Transverse colon (tissue), 4 donors: ENCODE measurements at places on chromosomes 6 and 20. TPM values are rescaled to one million over a fixed set of nuclear protein-coding genes. Genes with fewer than 3 reads are reported as not detected.

GRCh38 chr6:144675231-144675861 is 390.2 kb downstream of the UTRN start:
- peak; percentile 69 for DNase-seq

Gene NOX3
- not detected for total RNA-seq

DNA sequence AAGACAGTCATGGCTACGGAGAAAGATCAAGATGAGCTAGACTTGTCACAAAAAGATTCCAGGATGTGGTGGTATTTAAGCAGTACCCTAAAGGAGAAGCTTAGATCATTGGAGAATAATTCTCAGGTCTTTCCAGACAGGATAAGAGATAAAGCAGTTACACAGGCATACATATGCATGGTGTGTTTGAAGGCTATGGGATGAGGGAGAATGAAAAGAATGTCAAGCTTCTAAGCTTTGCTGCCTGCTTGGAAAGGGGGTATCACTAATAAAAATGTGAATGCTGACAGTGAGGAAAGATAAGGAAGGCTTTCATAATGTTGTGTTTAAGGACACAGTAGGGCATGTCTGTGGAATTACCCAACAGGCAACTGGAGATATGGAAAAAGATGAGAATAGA is 28.1 kb downstream of the RWDD2A start:
- no peak for DNase-seq

DNA sequence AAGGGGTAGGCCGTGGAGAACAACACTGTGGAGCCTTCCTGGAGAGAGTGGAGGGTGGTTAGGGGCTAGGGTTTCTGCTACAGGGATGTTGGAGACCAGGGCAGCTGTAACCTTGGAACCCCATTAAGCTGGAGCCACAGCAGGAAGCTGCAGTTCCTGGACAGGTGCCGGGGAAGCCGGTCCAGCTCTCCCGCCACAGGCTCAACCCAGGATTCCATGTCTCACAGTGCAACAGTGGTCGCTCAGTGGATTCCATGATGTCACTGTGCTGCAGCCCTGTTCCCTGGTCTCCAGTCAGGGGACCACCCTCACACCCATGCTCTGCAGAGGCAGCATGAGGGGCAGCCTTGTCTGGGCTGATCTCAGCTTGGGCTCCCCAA is 264.6 kb upstream of the CDYL start:
- DNase-seq = no peak

DNA sequence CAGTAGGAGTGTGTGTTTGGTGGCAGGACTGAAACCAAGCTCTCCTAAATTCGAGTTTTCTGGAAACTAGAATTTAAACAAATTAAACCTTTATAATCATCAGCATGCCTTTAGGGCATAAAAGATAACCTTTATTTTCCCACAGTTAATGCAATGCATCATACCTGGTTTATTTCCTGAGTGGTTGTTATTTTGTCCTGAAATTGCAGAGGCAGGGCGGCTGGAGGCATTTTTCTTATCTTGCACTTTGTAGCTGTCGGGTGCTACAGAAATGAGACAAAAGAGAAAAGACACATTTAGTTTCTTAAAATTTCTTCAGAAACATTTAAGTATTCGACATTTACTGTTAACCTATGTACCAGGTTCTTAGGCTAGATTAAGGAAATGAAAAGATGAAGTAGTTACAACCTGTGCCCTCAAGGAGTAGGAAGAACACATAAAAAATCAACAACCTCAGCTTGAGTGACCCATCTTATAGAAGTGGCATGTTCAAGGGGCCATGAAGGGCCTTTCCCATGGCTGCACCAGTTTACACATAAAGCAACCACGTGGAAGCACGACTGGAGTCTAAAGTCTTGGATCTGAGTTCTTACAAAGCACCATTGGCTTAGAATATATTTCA is 128.6 kb downstream of the MAP7 start:
- DNase-seq = no peak

GRCh38 chr20:58313396-58313795 is 3.9 kb downstream of the RAB22A start:
- no peak for DNase-seq
